Upper lobe of left lung (tissue), 6 donors: ENCODE measurements at places on chromosomes 6 and 20.
A peak's percentile ranks its signal among the peaks of the same experiment; 100 is the strongest.

DNA sequence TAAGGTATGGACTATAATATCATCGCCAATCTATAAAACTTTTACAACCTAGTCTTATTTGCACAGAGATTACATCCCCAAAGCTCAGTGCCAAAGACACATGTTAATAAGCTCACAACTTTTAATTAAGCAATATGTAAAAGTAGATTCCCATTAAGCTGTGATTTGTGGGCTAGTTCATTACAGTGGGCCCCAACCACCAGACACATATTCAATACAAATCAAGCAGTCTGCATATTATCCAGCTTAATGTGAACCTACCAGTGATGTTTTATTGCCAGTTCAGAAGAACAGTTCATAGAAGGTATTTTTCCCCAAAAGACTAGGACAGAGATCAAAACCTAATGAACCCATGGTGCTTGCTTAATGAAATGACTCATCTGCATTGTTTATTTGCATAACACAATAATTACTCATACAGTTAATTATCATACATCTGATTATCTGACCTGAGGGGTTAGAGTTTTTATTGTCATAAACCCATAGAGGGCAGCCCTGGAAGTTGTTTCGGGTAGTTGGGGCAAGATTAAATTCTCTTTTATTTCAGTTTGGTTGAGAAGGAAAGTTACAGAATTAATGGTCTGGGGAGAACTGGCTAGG is 831.0 kb downstream of the TFAP2A start:
- DNase-seq = no peak

DNA sequence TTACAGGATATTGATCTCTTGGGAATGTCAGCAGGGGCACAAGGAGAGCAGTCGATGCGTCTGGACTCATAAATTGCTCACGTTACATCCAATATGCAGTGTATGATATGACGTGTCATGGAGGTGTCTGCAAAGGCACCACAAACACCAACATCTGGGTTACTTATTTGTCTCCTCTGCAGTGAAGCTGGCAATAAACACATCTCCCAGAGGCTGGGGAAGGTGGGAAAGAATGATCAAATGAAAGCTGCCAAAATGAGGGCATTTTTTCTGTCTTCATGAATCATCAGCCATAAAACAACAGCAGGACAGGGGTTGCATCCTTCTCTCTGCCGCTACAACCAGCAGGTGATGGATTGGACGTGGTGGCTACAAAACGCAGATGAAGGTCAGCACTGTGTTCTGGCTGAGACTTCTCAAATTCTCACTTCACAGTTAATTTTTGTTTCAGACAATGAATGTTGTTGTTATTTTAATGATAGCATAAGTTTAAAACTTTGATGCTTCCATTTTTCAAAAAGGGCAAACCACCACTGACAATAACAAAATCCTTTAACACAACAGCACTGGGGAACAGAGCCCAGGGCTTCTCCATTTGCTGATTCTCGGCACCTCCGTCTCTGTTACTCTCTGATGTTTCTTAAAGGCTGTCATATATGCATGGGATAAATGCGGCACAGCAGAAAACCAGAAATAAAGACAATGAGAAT is 47.5 kb downstream of the ERMARD start:
- DNase-seq = no peak

DNA sequence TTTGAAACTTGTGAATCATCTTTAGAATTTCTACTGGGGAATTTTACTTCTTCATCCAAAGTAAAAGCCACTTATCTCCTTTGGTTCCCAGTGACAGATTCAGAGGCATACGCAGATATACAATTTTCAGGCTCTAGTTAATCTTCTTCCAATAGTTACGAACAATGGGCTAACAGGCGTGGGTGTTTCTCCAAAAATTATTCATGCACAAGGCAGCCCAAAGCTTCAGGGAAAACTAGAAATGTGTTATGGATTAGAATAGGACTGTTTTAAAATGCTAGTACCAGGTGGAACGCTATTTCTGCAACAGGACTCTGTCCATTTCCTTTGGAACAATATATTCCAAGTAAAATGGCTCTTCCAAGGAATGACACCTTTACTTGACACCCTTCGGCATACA is 102.2 kb downstream of the ZNF217 start:
- DNase-seq = no peak

DNA sequence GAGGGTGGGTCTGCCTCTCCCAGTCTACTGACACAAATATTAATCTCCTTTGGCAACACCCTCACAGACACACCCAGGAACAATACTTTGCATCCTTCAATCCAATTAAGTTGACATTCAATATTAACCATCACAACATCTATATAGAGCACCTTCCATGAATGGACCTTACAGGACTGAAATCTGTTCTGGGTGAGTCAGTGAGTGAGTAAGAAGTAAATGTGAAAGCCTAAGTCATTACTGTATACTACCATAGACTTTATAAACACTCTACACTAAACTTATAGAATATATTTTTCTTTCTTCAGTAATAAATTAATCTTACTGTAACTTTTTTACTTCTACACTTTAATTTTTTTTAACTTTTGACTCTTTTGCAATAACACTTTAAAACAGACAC is 993.8 kb upstream of the MAP3K7 start:
- DNase-seq = no peak

GRCh38 chr6:78611886-78612480 is 255.4 kb upstream of the IRAK1BP1 start:
- DNase-seq = no peak

DNA sequence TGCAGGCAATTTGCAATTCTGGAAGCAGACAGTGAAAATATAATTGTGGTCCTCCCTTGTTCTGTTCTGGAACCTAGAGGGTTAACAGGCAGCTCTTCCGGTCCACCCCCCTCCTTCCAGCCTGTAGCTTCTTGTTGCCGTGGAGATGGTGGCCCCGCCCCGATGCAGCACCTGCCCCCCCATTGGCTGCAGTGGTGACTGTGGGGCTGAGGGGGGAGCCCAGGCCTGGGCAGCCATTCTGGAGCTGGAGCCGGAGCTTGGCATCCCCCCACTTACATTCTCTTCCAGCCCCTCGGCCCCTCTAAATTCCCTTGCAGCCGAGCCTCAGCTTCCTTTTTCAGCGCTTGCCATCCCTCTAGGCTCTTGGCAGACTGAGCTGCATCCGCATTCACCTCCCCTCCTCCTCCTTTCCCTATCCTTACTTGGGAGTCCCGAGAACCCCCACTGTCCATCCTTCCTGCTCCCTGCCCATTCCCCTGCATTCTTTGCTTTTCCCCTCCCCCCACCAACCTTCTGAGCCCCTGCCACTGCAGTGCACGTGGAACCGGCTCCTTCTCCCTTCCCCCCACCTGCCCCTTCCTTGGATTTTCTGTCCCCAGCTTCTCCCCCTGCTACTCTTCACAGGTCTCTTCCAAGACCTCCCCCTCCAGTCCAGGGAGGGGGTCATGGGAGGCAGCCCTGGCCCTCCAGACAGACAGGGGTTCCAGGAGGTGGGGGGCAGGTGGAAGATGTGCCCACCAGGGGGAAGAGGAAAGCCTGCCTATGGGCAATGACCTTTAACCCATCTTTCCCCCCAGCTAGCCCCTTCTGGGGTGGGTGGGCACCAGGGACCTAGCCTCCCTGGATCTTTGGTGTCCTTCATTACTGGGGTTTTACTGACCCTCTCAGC is 11.4 kb downstream of the SYNGAP1 start:
- DNase-seq = peak; percentile 45

DNA sequence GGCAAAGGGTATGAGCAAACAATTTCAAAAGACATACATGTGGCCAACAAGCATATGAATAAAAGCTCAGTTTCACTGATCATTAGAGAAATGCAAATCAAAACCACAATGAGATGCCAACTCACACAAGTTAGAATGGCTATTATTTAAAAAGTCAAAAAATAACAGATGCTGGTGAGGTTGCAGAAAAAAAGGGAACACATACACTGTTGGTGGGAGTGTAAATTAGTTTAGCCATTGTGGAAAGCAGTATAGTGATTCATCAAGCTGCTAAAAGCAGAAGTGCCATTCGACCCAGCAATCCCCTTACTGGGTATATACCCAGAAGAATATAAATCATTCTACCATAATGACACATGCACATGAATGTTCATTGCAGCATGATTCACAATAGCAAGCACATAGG is 6.7 kb upstream of the KHDC1L start:
- DNase-seq = no peak

DNA sequence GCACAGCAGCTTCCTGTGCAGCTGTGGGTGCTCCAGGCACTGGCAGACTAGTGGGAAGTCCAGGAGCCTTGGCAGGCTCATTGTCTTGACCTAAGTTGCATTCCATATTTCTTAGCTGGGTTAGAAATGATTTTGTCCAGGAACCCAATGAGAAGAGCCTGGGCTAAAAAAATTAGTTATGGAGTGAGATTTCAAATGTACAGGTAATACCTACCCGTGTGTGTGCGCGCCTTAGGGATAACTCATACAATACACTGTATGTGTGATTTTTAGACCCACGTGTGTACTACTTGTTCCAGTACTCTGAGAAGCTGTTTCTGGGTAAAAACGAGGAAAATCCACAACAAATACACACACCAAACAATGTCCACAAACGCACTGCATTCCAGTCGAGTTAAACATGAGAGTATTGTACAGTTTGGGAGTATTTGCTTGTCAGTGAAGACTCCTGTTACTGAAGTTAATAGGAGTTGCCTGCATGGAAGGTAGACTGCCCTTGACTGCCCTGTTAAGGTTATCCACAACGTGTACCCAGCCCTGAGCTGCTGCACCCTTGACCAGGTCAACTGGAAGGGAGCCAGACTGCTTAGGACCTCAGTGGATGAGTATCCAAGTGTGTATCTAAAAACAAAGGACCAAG is 1.4 kb downstream of the PAQR8 start:
- peak; percentile 23 for DNase-seq

GRCh38 chr6:157563611-157564284 is 182.8 kb downstream of the ZDHHC14 start:
- DNase-seq = no peak

DNA sequence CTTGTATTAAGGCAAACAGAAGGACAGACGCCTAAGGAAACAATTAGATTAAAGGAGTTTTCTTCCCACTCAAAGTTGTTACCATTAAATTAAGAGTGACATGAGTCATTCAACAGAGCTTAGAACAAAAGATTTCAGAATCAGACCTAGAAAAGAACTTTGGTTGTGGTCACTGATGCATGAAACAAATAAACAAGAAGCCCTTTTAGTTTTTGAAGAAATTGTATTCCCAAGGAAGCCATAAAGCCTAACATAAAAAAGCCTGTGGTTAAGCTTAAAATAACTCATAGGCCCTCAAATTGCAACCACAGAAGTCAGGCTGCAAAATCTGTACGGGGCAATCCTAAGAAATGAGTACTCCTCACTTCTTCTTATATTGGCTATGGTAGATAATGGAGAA is 17.9 kb upstream of the TRIM26 start:
- no peak for DNase-seq

- DNase-seq = no peak
Observed at GRCh38 chr6:67629258-67629657, 1005.8 kb upstream of the ADGRB3 start.

DNA sequence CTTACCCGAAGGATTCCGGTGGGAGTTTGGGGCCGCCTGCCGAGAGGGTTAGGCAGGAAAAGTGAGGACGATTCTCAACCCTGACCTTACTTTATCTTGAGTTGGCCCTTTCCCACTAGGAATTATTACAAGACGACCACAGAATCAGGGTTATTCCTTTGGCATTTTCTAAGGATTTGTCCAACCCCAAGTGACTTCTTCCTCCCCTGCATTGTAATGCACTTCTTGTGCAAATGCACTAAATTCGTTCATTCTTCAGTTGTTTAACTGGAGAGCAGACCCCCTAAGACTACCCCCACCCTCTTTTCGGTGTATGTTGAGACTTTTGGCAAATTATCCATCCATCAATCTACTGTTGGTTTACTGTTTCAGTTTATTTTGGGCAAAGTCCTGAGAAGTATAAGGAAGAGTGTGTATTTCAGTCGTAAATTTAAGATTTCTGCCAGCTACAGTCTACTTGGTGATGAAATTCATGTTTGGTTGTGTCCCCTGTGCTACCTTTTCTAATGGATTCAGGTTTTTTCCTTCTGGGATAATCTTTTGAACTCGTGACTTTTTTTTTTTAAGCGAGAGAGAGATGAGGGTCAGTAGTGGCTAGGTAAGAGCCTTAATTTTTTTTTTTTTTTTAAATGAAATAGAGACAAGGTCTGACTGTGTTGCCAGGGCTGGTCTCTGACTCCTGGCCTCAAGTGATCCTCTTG is 611 bp upstream of the TMEM217 start:
- no peak for DNase-seq

- DNase-seq = no peak
Observed at GRCh38 chr20:20363434-20363798, 4.5 kb upstream of the INSM1 start.

DNA sequence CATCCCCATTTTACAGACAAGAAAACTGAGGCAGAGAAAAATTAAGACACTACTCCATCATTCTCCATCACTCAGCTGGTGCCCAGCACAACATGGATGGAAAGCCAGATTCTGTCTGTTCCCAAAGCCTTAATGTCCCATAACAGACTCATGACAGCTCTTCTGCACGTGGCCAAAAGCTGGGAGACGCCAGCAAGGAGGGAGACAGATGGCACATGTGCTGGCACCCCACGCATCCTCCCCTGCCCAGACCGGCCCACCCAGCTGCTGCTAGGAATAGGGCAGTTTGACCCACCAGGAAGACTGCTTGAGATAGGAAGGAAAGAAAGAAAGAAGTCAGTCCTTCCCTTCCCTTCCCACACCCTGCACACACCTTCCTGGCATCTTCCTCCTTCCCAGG is 96.3 kb downstream of the PREX1 start:
- no peak for DNase-seq

- no peak for DNase-seq
Observed at GRCh38 chr6:156845454-156846155, 68.4 kb downstream of the ARID1B start.

GRCh38 chr6:2353412-2354137 is 108.2 kb upstream of the GMDS start:
- peak; percentile 56 for DNase-seq

DNA sequence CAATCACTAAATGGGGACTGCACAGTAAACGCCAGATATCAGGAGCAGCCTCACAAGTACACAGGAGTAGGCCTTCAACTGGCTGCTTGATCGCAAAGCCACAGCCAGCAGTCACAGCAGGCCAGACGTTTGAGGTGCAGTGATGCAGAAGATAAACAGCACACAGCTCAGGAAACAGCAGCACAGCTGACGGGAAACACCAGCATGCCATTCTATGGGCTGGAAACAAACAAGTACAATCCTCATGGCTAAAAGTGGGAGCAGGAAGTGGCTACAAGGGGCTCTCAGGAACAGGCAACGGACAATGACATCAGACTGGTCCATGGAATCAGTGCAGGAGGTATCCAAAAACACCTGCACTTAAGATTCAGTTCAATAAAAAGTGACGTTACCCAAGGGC is 111.0 kb downstream of the DTNBP1 start:
- DNase-seq = peak; percentile 26

DNA sequence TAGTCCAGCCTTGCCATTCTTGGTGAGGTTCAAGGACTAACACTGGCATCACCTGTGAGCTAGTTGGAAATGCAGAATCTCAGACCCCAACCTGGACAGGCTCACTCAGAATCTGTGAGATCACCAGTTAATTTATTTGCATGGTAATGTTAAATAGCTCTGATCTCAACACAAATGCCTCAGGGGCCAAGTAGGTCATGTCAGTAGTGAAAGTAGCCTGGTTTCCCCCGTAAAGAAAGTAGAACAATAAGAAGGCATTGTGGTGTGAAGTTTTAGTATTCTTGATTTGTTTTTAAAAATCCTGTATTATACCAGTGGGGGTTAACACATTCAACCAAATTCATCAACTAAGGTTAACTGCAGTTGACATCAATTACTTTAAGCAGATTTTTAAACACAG is 105.5 kb downstream of the PPP1R14C start:
- DNase-seq = no peak

GRCh38 chr6:132344811-132345210 is 56.5 kb downstream of the MOXD1 start:
- peak; percentile 1 for DNase-seq
